CD4-positive, alpha-beta memory T cell (primary cell): ENCODE measurements at places on chromosomes 13 and 19. TPM values are rescaled to one million over a fixed set of nuclear protein-coding genes. Genes with fewer than 3 reads are reported as not detected.
A peak's percentile ranks its signal among the peaks of the same experiment; 100 is the strongest.

Gene CYP4F2
- total RNA-seq = not detected

GRCh38 chr19:30666301-30666803 is 294.2 kb downstream of the ZNF536 start:
- DNase-seq = peak; percentile 28

GRCh38 chr19:45643927-45644771 is 5.0 kb upstream of the EML2 start:
- no peak for DNase-seq

DNA sequence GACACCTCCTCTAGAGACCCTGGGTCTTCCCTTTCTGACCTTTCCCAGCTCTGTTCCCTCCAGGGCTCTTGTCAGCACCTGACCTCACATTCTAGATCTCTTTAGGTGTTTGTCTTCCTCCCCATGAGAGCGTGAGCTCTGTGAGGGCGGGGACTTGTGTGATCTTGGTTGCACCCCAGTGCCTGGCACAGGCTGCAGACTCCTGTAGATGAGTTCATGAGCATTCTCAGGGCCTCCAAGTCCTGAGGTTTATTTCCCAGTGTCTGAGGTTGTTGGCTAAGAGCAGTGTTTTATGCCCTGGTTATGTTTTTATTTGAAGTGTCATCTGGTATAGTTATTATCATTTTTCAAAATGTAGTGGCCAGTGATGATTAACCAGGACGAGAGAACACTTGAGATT is 596 bp downstream of the CEACAM4 start:
- no peak for DNase-seq

- DNase-seq = no peak
These were observed 8.0 kb downstream of the TINCR start for GRCh38 chr19:5559804-5560133.

GRCh38 chr19:29962793-29963192 is 20.8 kb downstream of the URI1 start:
- DNase-seq = no peak

DNA sequence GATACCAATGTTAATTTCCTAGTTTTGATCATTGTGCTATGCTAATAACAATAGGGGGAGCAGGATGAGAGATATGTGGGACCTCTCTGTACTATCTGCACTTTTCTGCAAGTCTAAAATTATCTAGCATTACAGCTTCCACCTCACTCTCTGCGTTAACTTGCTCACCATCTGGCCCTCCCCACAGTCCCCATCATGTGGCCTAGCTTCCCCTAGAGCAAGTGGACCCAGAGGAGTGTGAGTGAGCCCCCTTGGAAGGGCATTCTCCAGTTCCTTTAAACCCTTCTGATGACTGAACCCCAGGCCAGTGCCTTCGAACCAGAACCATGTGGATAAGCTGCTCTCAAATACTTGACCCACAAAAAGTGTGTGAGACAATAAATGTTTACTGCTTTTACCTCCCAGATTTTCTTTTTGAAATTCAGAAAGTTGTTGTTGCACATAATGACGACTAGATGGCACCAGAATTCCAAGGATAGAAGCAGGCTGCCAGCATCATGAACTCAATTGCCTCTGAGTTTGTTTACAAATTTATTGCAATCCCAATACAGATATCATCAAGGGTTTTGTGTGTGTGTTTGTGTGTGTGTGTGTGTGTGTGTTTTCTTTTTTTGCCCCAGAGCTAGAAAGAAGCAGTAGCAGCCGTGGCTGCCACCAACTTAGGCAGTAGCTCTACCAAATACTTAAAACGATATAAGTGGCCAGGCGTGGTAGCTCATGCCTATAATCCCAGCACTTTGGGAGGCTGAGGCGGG is 49.0 kb upstream of the ZNF780A start:
- DNase-seq = peak; percentile 59

- no peak for DNase-seq
These were observed 87.8 kb downstream of the ZIC5 start for GRCh38 chr13:99883805-99884204.

DNA sequence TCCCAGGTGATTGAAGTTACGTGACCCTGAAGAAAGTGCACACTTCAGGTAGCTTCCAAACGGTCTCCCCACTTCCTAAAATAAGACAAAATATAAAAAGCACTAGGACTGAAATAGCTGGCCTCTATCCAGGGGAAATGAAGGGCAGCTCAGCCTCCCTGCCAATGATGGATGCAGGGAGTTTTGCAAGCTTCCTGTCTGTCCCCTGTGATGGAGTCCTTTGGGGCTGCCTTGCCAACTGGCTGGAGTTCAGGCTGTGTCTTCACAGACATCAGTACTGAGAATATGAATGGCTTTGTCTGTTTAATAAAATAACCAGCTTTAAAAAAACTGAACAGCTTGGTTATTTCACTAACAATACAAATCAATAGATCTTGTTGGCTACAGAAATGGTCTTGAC is 101.4 kb upstream of the GPR12 start:
- no peak for DNase-seq

GRCh38 chr13:106530980-106531481 is 4.4 kb downstream of the EFNB2 start:
- DNase-seq = no peak

Gene CCDC8
- not detected for total RNA-seq

Gene RASAL3
- total RNA-seq = 238 TPM

DNA sequence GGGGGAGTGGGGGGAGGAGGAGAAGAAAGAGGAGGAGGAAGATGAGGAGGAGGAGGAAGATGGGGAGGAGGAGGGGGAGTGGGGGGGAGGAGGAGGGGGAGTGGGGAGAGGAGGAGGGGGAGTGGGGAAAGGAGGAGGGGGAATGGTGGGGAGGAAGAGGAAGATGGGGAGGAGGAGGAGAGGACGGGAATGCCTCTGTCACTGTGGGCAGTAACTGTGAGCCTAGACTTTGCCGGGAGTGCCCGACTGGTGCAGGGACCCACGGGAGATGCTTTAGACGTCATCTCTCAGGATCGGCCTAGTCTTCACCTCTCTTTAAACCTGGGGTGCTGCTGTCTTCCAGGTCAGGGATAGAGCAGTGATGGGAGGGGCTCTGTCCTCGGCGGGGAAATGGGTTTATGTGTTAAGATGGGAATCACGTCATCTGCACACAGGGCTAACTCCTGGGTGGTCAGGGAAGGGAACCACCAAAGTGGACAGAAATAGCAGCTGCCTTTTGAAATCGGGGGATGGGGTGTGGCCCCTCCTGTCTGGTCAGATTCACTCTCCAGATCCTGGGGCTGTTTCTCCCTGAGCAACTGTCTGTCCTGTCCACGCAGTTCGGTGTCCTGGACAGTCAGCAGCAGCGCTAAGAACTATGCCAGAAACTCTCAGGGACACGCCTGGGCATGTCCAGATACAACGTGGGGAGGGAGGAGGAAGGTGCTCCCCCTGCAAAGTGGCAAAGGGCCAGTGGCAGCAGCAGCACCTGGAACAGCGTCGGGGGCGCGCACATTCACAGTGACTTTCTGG is 26.9 kb downstream of the GAS6 start:
- DNase-seq = no peak

GRCh38 chr13:44382635-44383145 is 9.1 kb downstream of the SERP2 start:
- DNase-seq = no peak

GRCh38 chr19:42140125-42140754 is 8.0 kb upstream of the POU2F2 start:
- DNase-seq = no peak

DNA sequence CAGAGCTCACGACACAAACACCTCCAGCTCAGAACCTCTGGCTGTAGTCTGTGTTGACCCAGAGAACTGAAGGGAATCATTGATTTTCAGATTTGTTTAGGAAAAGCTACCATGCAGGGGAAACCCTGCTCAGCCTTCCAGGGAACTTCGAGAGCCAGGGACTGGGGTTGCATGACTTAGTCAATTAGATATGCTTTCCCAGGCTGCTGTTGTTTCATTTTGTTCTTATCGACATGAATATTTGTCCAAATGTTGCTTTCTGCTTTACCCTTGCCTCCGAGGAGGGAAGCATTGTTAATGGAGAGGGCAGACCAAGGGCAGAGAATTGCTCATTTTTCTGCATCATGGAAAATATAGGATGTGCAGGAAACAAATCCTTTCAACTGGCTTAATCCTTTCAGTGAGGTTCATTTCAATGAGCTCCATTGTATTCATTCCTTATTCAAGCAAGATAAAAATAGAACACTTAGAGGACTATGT is 82.5 kb downstream of the KLF5 start:
- no peak for DNase-seq

- DNase-seq = no peak
These were observed 28.1 kb downstream of the MPND start for GRCh38 chr19:4371247-4372164.

DNA sequence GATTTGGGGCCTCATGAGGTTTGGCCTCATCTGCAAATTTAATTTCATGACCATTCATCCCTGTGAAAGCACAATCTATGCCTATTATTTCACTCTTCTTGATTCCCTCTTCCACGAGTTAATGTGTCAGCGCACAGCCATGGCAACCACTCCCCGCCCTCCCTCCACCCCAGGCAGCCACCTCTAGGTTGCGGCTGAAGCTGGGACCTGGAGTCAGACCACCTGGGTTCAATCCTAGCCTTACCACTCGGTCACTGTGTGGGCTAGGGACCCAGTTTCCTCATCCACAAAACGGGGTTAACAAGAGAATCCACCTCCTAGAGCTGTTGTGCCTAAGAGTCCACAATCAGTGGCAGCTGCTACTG is 9.8 kb downstream of the CHST8 start:
- DNase-seq = no peak

Gene IL12RB1
- 39.3 TPM for total RNA-seq

Gene ATP4A
- not detected for total RNA-seq

DNA sequence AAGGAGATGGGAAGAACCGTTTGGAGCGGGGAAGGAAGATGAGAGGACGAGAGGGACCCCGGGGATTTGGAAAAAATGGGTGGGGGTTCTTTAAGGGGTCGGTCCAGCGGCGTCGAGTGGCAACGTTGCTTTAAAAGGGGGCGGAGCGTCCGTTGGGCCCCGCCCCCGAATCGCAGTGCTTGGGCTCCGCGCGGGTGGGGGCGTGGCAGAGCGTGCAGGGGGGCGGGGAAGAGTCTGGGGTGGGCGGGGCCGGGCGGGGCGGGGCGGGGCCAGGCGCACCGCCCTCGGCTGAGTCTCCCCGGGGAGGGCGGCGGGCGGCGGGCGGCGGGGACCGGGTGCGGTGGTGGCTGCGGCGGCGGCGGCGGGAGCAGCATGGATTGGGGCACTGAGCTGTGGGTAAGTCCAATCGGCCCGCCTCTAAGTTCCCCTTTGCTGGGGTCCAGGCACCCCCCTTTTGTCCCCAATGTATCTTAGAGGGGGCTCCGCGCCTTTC is at the start of gene TRIP10:
TSS of gene TRIP10 (plus strand) at position 291 of the 493 bp plus-strand sequence. CDS start at position 373, 82 bp downstream.
- DNase-seq = peak; percentile 73

GRCh38 chr19:39334444-39334976 is 1.3 kb downstream of the GMFG start:
- no peak for DNase-seq

Gene FFAR1
- not detected for total RNA-seq

- DNase-seq = no peak
These were observed 221.6 kb downstream of the TUBA3C start for GRCh38 chr13:18959996-18960395.

GRCh38 chr19:35862528-35862927 is 5.8 kb downstream of the KIRREL2 start:
- no peak for DNase-seq

DNA sequence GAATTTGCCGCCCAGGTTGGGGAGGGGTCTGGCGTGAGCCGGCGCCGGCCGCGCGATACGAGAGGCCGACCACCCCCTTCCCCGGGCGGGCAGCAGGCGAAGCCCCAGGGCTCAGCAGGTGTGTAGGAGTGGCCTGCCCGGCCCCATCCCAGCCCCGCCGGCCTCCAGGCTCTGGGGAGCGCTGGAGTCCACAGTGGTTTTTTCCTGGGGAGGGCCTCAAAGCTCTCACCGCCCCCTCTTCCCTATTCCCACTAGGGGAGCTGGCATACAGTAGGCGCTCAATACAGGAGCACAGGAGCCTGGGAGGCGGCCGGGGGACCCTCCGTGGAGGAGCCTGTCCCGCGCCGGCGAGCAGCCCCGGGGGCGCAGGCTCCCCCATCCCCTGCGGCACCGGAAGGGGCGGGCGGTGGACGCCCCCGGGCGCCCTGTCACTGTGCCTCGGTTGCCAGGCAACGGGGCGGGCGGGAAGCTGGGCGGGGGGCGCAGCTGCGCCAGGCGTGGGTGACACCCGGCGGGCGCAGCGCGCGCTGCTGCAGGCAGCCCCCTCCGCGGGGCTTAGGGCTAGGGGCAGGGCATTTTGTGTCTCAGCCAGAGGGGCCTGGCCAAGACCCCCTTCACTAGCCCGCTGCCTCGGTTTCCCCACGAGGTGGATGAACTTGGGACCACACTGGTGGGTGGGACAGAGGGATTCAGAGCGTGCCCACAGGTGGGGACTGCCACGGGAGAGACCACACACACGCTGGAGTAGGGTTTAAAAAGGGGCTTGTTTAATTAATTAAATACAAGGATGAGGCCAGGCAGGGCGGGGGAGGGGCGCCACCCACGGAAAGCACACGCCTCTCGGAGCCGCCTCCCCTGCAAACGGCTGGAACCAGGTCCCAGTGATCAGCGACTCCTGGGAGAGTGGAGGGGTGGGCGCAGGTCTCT is 3.6 kb upstream of the REXO1 start:
- peak; percentile 67 for DNase-seq

DNA sequence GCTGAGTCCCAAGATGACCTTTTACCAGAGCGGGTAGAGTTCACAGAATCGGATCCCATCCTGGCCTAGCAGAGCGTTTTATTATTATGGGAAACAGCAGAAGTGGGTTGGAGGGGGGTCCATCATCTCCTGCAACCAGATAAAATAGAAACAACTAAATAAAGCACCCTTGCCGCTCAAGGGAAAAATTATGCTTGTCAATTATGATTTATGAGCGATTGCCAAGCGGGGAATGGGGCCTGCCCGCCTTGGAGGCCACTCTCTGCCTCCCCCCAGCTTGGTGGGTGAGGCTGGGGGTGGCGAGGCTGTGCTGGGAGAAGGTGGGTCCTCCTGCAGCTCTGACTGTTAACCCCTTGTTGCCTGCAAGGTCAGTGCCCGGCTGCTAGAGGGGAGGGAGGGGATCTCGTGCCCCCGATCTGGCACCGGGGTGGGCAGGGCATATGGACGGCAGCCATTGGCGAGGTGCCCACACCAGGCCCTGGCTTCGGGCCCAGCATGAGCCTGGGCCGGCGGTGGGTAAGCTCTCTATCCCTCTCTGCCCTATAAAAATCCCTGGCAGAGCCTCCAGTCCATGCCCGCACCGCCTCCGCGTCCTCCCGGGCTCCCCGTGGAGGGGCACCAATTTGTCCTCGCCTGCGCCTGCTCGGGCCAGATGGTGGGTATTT is 129.1 kb downstream of the URI1 start:
- DNase-seq = no peak

GRCh38 chr13:62357887-62358645 is 942.4 kb upstream of the PCDH20 start:
- no peak for DNase-seq

Gene TEX26
- not detected for total RNA-seq
